Activated naive CD4-positive, alpha-beta T cell treated with anti-CD3 and anti-CD28 coated beads, Interleukin-2, amount 10 ng/mL, durations not matched to agents 5 hours and 36 hours (primary cell): ENCODE measurements at places on chromosomes 12 and 14. TPM values are rescaled to one million over a fixed set of nuclear protein-coding genes. Genes with fewer than 3 reads are reported as not detected.

Gene CLEC14A
- total RNA-seq = not detected

Gene JDP2
- 1.6 TPM for total RNA-seq

Gene CEBPE
- 0.96 TPM for total RNA-seq

Gene TWF1
- 23.0 TPM for total RNA-seq

Gene FBXW8
- 15.1 TPM for total RNA-seq

Gene ACOT4
- total RNA-seq = 1.1 TPM

Gene RNF212B
- total RNA-seq = not detected

Gene PLXNC1
- 46.8 TPM for total RNA-seq

Gene PRB3
- total RNA-seq = not detected

Gene GMFB
- 30.8 TPM for total RNA-seq

Gene SIRT4
- total RNA-seq = 1.5 TPM

Gene NKX2-1
- not detected for total RNA-seq

Gene TPPP2
- not detected for total RNA-seq

Gene RNF10
- 193 TPM for total RNA-seq

Gene PZP
- total RNA-seq = not detected

Gene DBX2
- not detected for total RNA-seq

Gene AQP6
- total RNA-seq = not detected

Gene DLK1
- total RNA-seq = not detected

Gene DLGAP5
- total RNA-seq = 68.5 TPM

Gene VRTN
- total RNA-seq = not detected

Gene GOLT1B
- total RNA-seq = 45.8 TPM

Gene SMIM41
- total RNA-seq = 0.15 TPM

Gene FGF23
- total RNA-seq = not detected

Gene AGAP2
- 68.6 TPM for total RNA-seq

Gene WNK1
- total RNA-seq = 141 TPM

Gene DYNLL1
- total RNA-seq = 234 TPM

Gene ALDH6A1
- total RNA-seq = 15.9 TPM

Gene IQSEC3
- total RNA-seq = 1.3 TPM

Gene FOXN4
- not detected for total RNA-seq

Gene YY1
- 94.2 TPM for total RNA-seq

Gene NPFF
- not detected for total RNA-seq

Gene BCL11B
- total RNA-seq = 105 TPM
